ENCODE measurements at places on chromosomes 1 and 21.

DNA sequence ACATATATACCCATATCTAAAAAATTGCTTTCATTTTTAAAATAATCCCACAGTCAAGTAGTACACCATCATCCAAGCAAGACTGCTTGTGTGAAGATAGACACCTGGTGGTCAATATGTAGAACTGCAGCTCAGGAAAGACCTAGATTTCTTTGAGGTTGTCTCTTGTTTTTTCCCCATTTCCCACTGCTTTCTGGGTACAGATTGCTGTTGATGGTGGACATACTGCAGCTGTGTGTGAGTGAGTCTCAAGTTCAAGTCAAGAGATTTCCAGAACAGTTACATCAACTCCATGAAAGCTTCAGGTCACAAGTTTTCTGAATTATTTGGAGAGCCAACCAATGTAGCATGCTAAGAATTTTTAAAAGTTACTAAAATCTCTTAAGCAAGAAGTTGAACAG is 306.4 kb downstream of the DUSP10 start:
- no peak for DNase-seq

GRCh38 chr1:30600706-30601105 is 122.7 kb downstream of the MATN1 start:
- DNase-seq = no peak

- peak; percentile 78 for DNase-seq
These were observed 15.3 kb downstream of the SEMA6C start for GRCh38 chr1:151130987-151131586.

- DNase-seq = no peak
These were observed 73.3 kb downstream of the SNRPE start for GRCh38 chr1:203934651-203935050.

DNA sequence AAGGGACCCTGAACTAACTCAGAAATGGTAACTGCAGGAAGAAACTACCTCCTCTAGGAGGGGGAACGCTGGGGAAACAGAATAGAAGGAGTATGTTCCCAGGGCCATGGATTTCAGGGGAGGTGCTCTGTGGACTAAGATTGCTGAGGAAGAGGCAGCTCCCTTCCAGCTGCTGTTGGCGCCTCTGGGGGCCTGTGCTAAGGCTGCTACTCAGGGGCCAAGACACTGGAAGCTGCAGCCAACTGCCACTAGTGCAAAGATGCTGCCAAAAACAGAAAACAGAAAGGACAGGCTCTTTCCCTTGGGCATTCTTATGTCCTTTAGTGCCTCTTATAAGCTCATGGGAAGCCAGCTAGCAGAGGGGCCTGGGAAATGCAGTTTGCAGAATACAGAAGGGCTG is 58.0 kb upstream of the SGIP1 start:
- DNase-seq = no peak

- no peak for DNase-seq
These were observed 4.0 kb upstream of the CSF3R start for GRCh38 chr1:36486439-36487335.

GRCh38 chr1:79652426-79652825 is 645.9 kb upstream of the ADGRL4 start:
- no peak for DNase-seq

DNA sequence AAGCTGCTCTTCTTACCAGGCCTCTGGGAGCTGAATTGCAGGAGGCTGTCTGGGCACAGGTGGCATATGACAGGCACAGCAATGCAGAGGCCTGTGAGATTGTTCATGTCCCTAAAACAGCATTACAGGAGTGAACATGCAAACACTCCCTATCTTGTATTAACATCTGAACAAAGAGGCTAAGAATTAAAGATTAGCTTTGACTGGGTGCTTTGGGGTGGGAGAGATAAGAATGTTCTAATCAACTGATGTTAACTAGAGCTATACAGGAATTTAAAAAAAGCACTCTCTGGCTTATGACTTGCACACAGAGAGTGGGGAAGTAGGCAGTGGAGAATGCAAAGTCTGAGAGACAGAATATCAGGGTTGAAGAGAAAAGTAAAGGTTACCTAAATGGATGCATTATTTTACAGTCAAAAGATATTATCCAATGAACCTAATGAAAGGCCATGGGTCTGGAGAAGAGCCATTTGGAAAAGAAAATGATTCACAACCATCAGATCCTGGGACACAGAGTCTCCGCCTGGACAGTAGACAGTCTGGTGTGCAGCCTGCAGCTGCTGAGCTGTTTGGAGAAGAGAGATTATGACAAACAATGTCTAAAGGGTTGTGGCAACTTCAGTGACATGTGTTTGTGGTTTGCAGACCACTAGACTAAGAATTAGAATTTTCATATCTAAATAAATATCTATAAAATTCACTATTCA is 20.2 kb downstream of the DPT start:
- DNase-seq = no peak

- no peak for DNase-seq
These were observed 178.4 kb upstream of the ADAMTS5 start for GRCh38 chr21:27145134-27145798.

DNA sequence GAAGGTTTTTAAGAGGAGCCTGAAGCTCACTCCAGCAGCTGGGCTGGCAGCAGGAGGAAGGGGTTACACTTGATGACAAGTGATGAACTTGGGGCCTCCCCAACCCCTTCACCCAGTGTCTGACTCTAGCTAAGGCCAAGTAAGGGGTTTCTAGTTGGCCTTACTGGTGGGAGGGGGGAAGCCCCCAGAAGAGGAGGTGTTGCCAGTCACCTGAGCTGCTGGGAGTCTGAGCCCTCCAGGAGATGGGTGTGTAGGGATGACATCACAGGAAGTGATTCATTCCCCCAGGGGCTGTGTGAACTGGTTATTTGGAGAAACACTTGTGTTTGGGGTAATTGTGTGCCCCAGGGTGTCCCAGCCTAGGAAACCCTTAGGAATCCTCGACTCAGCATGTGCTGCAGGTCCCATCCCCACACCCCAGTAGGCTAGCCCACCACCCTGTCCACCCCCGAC is 3.1 kb downstream of the PADI1 start:
- DNase-seq = peak; percentile 47

GRCh38 chr1:239511875-239512274 is 125.5 kb downstream of the CHRM3 start:
- no peak for DNase-seq

DNA sequence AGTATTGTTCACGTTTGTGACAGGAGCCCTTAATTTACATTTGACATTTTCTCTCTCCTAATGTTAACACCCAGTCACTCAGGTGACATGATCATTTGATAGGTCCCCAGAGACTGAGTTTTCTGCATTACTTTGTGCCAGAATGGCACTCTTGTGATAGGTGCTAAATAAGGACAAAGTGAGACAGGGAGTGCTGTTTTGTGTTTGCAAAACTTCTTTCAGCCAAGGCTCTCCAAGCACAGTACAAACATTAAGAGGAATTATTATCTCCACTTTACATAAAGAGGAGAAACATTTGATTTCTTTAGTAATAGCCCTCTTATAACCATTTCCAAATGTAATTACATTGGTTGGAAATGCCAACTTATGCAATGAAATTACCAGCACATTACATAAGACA is 355.2 kb downstream of the NTNG1 start:
- DNase-seq = no peak

DNA sequence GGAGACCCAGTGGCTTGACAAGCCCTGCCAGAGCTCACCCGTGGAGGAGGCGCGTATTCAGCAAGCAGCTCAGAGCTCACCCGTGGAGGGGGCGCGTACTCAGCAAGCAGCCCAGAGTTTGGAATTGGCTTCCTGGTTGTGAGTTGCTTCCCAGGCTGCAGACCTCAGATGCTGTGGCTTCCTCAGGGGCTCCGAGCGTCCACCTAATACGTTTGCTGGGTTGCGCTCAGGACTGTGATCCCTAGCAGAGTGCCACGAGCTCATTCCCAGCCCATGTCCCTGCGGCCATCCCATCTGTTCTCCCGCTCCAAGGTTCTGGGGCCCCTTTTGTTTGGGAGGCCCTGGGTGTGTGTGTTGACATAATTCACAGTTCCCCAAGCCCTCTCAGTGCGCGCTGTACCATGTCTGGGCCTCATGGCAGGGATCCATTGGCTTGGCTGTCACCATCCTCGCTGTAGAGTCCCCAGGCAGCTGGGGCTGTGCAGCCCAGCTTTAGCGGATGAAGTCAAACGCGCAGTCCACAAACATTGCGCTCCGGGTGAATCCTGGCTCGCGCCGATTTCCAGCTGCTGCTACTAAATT is 3.6 kb downstream of the AJAP1 start:
- no peak for DNase-seq

DNA sequence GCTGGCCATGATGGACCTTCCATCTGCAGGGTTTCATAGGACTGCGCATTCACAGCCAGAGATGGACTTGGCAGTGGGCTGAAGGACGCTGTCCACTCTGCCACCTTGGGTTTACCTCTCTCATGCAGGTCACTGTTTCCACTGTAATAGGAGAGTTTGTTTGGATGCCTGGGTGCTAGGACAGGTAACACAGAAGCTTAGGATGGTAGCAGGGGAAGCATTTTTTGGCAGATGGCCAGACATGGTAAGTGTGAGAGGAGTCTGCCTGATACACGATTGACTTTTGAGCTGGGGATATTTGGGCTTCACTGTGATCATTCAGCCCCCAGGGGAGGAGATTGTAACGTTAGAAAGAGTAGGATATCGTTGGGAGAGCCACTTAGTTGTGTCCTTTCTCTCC is 11.8 kb downstream of the PSEN2 start:
- DNase-seq = no peak

DNA sequence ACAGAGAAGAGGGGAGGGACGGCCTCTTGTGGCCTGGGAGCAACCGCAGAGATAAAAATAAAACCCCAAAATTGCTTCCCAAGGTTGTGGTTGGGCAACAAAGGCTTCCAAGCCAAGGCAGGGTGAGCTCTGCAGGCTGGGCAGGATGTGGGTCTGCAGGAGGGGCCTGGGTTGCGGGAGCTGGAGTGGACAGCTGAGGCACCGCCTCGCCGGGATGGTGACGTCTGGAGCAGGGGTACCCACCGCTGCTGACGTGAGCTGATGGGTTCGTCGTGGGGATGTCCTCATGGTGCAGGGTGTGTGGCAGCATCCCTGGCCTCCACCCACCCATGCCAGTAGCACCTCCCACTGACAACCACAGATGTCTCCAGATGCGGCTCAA is 3.7 kb downstream of the AURKAIP1 start:
- DNase-seq = no peak

- no peak for DNase-seq
These were observed 153.5 kb upstream of the SOD1 start for GRCh38 chr21:31505975-31506374.

DNA sequence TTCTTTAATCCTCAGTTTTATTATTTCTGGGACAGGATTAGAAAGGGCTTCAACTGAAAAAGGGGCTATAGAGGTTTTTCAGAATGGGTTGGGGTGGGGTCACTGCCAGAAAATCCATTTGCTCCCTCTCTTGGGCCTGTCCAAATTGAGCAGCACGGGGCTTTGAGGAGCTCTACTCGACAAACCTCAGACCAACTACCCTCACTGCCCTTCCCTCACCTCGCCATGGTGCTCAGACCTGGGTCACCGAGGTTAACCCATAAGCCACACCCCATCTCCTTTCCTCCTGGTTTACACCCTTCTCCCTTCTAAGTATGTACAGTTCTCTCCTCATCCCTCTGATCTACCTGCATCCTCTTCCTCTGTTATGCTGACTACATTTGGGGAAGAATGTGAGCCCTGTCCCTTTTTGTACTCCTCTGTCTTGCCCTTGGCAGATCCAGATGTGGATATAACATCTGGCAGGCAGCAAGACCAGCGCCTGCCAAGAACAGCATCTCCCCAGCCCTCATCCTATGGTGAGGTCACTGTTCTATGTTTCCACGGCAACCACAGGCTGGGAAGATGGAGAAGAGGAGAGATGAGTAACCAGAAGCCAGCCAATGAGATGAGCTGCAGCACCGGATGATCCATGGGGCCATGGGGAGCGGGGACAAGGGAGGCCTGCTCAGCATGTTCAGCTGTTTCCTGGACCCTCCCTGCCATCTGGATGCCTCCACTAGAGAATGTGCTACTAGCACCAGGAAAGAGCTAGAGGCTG is 3.7 kb upstream of the FABP3 start:
- no peak for DNase-seq

DNA sequence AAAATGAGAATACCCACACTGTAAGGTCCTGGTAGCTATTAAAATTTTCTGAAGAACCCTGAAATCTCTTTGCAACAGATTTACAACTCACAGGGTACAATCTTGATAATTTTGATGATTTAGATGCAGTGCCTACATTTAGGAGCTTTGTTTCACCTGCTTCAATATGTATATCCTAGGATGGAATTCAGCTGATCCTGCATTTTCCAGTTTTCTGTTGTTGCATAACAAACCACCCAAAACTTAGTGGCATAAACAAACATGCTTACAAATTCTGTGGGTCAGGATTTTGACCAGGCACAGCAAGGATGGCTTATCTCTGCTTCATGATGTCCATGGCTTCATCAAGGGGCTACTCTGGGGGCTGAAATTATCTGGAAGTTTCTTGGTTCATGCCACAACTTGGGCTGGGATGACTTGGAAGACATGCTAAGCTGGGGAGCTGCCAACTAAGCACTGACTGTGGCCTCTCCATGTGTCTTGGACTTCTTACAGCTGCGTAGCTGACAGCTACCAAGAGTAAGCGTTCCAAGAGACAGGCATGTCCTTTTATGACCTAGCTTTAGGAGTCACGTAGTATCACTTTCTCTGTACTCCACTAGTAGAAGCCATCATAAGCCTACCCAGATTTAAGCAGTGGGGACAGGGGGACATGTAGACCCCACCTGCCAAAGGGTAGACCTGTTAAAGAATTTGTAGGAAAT is 108.5 kb downstream of the CACHD1 start:
- no peak for DNase-seq

DNA sequence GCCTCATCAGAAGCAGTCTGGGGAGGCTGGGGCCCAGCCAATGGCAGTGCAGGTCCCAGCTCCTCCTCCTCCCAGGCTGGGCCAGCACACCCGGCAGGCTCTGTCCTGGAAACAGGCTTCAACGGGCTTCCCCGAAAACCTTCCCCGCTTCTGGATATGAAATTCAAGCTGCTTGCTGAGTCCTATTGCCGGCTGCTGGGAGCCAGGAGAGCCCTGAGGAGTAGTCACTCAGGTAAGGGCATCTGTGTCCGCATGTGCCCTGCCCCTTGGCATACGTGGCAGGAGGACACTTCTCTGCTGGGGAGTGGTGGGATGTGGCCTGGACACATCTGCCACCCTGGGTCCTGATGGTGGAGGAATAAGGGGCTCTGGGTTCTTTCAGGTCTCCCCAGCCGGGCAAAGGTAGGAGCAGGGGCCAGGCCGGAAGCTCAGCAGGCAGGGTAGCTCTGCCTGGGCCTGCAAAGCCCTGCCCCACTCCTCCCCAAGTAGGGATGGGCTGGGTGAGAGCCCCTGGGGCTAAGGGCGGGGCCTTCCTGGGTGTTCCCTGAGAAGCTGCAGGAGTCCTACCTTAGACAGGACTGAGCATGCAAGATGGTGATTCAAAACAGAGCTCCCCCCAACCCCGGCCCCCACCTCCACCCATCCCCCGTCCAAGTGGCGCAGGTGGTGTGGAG is at the start of gene GJB5:
TSS of gene GJB5 (plus strand) at position 84 of the 674 bp plus-strand sequence. CDS start 2,284 bp downstream, outside the sequence.
- no peak for DNase-seq

- DNase-seq = no peak
These were observed 26.4 kb downstream of the CD48 start for GRCh38 chr1:160685266-160685665.

- no peak for DNase-seq
These were observed 104.1 kb downstream of the SYF2 start for GRCh38 chr1:25128121-25128621.

- DNase-seq = no peak
These were observed 45.0 kb downstream of the DISP3 start for GRCh38 chr1:11523746-11524464.

- DNase-seq = peak; percentile 48
These were observed 49.1 kb upstream of the DMRTB1 start for GRCh38 chr1:53410100-53410541.

Data from stimulated activated CD8-positive, alpha-beta memory T cell treated with anti-CD3 and anti-CD28 coated beads, Interleukin-4, amount 100 ng/mL, for 24 hours (primary cell).